Left renal pelvis (tissue), 4 donors: ENCODE measurements at places on chromosomes 13 and 19. TPM values are rescaled to one million over a fixed set of nuclear protein-coding genes. Genes with fewer than 3 reads are reported as not detected.
A peak's percentile ranks its signal among the peaks of the same experiment; 100 is the strongest.

DNA sequence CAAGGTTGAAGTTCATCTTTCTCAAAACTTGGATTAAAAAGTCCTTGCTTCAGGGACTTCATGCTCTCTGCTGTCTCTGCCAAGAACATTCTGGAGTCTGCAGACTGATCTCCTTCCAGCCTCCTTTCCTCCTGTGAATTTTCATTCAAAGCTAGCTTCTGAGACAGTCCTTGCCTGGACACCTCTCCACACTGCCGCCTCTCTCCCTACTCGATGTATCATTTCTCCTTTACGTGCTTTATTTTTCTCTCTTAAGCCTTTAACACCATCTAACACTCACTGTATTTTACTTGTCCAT lies 238.8 kb downstream of the COL4A1 start:
- no peak for DNase-seq

DNA sequence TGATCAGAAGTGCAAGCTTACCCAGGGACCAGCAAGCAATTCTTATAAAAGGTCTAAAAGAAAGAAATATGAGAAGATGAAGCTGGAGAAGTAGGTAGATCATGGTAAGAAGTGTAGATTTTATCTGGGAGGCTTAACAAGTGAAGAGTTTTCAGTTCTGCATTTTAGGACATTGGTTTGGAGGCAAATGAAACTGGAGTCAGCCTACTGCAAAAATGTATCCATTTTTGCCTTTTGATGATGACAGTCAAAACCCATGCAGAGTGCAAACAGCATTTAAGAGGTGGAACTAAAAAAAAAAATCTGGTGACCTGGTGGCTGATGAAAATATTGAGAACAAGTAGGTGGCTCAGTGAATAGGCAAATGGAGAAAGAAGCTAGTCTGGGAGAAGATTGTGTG lies 216.9 kb downstream of the DNAJC15 start:
- no peak for DNase-seq

GRCh38 chr13:32669030-32669646 lies 82.9 kb downstream of the PDS5B start:
- DNase-seq = peak; percentile 12

DNA sequence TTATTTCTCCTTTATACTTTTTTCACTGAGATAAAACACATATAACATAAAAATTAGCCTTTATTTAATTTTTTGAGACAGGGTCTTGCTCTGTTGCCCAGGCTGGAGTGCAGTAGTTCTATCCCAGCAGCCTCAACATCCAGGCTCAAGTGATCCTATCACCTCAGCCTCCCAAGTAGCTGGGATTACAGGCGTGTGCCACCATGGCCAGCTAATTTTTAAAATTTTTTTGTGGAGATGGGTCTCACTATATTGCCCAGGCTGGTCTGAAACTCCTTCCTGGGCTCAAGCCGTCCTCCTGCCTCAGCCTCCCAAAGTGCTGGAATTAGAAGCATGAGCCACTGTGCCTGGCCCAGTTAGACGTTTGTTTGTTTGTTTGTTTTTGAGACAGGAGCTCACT lies 28.4 kb downstream of the CRTC1 start:
- no peak for DNase-seq

GRCh38 chr13:97111756-97112155 lies 110.4 kb upstream of the MBNL2 start:
- no peak for DNase-seq

GRCh38 chr19:46529622-46530451 lies 34.2 kb upstream of the PNMA8B start:
- no peak for DNase-seq

DNA sequence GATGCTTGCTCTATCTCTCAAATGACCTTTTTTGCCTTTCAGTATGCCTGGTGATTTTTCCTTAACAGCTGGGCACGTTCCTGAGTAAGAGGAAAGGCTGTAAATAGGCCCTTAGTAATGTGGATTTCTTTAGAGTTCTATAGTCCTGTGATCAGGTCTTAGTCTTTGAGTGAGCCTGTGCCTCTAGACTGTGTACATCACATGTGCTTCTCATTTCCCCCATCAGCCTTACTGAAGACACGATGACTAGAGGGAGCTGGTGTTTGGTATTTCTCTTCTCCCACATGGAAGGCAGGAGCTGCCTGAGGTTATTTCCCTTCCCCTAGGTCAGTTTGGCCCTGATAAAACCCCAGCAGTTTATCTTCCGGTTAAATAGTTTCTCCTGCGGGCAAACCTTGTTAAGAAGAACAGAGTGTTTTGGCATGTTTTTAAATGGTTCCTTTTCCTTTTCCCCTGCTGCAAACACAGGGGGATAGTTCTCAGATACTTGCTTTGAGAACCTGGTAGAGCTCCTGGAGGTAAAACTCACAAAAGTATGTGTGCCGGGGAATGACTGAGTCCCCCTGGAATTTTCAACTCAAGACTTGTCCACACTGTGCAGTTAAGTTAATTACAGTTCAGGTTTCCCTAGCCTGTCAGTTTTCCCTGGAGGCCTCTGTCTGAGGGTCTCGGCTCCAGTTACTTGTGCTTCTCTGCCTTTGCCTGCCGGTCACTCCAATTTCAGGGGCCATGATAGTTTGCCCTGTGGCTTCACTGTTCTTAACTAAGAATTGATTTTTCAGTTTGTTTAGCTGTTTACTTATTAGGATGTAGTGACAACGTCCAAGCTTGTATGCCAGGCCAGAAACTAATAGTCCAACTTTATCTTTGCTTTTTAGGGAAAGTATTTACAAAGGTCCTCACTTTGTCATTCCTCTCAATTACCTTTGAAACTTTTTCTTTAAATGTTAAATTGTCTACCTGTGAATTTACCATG lies 94.4 kb downstream of the URI1 start:
- peak; percentile 21 for DNase-seq

DNA sequence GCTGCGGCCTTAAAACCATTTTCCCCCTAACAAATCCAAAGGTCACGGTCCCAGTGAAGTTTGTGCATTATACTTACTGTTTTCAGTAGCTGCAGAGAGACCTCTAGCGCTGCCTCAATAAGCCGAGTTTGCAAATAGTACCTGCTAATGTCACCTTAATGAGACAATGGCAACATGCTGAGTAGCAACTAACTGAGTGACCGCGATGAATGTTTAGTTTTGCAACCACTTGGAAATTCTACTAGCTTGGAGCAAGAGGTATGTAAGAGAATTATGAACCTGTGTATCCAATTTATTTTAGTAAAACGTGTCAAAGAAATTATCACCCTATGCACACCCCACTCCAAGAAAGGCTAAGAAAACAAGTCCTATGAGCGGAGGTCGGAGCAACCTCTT lies 1.2 kb downstream of the KPNA3 start:
- DNase-seq = peak; percentile 12

DNA sequence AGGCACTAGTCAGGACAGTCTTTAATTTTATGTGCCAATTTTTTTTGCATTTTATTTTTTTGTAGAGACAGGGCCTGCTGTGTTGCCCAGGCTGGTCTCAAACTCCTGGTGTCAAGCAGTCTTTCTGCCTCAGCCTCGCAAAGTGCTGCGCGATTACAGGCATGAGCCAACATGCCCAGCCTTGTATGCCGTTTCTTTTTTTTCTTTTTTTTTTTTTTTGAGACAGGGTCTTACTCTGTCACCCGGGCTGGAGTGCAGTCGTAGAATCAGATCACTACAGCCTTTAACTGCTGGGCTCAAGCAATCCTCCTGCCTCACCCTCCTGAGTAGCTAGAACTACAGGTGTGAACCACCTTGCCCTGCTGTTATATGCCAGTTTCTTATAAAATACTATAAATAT lies 26.4 kb downstream of the BORA start:
- no peak for DNase-seq

DNA sequence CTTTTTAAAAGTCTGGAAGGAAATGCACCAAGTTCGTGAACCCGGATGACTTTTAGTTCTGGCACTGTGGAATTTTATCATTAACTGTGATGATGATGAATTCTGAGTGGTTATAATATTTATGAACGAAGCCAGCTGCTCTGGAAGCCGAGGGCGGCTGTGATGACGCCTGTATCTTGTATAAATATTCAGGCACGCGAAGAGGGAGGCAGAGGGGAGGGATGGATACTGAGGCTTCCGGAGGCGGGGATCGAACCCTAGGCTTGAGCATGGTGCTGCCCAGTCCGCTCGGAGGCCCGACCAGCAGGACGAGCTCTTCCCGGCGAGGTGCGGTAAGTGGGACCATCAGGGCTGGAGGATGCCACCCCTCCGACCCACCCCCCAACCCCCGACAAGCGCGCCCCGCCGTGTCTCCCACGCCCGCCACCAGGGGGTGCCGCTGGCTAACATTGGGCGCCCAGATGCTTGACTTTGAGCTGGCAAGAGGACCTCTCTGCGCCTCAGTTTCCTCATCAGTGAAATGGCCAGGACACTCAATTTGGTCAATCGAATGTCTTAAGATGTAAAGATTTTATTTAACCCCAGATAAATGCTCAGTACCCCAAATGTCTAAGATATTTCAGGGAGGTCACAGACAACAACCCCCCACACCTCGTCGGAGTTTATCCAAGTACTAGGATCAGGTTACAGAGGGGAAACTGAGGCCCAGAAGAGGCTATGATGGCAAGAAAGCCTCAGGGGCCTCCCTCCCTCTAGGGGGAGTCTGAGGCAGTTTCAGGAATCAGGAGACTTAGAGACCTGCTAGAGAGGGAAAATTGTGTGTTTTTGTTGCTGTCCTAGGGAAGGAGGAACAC lies 4.5 kb upstream of the RAB3A start:
- no peak for DNase-seq

- DNase-seq = no peak
These were observed 3.6 kb downstream of the ZIC5 start for GRCh38 chr13:99967869-99968520.

DNA sequence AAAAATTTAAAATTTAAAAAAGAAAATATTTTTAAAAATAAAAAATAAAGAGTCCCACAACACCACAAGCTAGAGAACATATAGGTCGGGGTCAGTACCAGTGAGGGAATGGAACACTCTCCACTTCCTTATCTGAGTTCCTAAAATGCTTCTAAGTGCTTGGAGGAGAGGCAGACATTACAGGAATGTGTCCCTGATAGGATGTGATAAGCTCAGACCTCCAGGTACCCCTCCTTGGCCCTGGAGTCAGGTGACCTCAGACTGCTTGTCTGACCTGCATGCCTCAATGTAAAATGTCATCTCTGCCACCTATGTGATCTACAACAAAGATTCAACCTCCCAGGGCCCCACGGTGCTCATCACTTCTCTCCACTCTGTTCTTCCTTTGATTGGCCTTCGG lies 2.8 kb downstream of the ZNF814 start:
- no peak for DNase-seq

- no peak for DNase-seq
These were observed 1838.2 kb upstream of the PRR20A start for GRCh38 chr13:55302568-55302967.

DNA sequence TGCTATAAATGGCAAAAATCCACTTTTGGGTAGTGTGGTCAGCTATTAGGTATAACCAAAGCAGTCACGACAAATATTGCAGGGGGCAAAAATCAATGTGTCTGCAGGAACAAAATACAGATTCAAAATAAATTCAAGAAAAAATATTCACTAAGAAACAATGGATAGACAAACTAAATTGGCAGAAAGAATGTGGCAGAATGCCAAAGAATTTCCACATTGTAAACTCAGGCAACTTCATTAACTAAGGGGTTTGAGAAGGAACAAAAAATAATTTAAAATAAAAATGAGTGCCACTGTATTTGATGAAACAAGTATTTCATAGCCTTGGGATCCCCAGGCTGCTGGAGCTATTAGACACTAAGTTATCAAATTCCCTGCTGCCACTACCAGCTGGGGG lies 193.1 kb downstream of the VWA8 start:
- no peak for DNase-seq

- DNase-seq = no peak
These were observed 1025.3 kb downstream of the EFNB2 start for GRCh38 chr13:105509981-105510762.

GRCh38 chr19:19740755-19741154 lies 7.8 kb upstream of the ZNF14 start:
- DNase-seq = no peak

DNA sequence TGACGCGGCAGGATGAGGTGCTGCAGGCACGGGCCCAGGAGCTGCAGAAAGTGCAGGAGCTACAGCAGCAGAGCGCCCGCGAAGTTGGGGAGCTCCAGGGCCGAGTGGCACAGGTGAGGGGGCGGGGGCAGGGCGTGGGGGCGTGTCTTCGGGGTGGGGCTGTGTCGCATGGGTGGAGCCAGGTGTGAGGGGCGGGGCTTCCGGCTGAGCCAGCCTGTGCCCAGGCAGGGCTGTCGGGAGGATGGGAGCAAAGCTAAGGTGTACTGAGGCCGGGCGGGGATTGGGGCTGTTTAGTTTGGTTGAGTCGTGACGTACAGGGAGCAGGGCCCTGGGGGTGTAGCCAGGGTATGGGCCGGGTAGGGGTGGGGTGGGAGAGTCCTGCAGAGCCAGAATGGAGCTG lies 62.3 kb downstream of the KCNC3 start:
- no peak for DNase-seq

DNA sequence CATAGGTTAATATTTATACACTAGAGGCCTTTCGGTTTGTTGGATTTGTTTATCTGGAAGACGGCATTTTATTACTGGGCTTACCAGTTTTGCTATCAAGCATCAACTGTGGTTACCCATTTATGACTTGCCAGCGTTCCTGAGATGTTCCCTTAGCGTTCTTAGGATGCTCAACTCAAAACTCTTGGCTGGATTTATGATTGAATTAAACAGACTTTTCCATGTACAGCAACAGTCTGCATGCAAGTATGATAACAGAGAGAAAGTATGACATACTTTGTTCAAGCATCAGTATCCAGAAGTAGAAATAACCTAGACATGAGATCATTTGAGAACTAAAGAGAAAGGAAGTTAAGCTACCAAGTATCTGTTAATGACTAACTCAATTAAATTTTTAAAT lies 29.9 kb upstream of the RNF113B start:
- DNase-seq = no peak

- no peak for DNase-seq
These were observed 1299.9 kb upstream of the MIR17HG start for GRCh38 chr13:90047600-90047999.

- DNase-seq = no peak
These were observed 195.1 kb downstream of the HS6ST3 start for GRCh38 chr13:96284971-96285370.

GRCh38 chr19:1254530-1255185 lies 6.3 kb downstream of the MIDN start:
- DNase-seq = no peak

The SLC7A10 gene
- polyA plus RNA-seq = 0.42 TPM

The CFD gene
- polyA plus RNA-seq = 4.6 TPM

The PRR20C gene
- polyA plus RNA-seq = not detected

The DCLK1 gene
- polyA plus RNA-seq = 39.0 TPM

The ZNF613 gene
- 12.9 TPM for polyA plus RNA-seq

The PCDH9 gene
- polyA plus RNA-seq = 16.2 TPM

The RYR1 gene
- polyA plus RNA-seq = 4.4 TPM

The PRX gene
- polyA plus RNA-seq = 13.4 TPM
